Stimulated activated CD4-positive, alpha-beta T cell treated with anti-CD3 and anti-CD28 coated beads, Interleukin-15, amount 100 ng/mL, for 1 hour (primary cell): ENCODE measurements at places on chromosomes 5 and 9.
A peak's percentile ranks its signal among the peaks of the same experiment; 100 is the strongest.

- no peak for DNase-seq
Measured at GRCh38 chr5:80408484-80409366, 861 bp downstream of the ZFYVE16 start.

DNA sequence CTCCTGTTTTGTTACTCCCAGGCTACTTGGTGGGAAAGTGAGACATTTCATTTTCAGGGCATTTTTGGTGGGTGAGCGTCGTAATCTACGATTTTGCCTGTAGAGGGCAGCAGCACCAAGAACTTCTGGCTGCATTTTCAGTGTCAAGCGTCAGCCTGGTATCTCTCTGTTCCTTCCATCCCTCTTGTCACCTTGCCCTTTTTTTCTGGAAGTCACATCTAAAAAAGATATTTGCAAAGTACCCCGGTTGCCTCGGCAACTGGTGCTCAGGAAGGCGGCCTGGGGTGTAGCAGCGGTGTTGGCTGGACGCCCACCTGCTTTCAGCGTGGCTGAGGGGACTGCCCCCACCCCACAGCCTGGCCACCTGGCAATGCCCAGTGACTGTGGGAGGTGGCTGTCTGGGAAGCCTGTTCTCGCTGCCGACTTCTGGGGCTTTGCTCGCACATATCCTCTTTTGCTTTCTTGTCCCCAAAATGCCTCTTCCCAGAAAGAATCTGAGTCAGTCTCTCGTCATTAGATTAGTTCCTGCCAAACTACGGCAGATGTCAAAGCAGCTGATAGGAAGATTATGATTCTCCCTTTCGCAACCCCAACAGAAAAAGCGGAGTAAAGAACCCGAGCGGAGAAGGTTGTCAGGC lies 84.5 kb downstream of the ACER2 start:
- DNase-seq, result peak; percentile 10

DNA sequence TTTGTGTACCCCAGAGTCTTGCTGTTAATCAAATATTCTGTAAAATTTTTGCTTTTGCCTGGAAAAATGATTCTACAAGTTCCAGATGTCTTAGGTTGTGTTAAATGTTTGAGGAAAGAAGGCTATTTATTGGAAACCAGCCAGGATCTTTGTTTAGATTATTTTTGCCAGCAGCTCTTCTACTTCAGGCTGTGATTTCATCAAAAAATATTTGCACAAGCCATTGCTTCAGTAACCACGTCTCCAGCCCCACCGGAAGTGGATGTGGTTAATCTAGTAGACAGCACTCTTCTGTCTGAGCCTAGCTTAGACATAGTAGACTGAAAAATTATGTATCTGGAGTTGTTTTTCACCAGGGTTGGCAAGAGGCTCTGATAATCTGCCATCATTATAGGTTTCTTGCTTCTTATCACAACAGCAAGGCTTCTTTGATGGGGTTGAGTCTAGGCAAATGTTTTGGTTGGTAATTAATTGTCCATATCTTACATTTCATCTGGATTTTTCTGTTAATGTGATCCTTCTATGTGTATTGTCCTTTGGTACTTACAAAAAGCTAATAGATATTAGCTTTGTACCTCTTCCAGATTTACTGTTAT lies 17.1 kb downstream of the KCTD16 start:
- peak; percentile 52 for DNase-seq

DNA sequence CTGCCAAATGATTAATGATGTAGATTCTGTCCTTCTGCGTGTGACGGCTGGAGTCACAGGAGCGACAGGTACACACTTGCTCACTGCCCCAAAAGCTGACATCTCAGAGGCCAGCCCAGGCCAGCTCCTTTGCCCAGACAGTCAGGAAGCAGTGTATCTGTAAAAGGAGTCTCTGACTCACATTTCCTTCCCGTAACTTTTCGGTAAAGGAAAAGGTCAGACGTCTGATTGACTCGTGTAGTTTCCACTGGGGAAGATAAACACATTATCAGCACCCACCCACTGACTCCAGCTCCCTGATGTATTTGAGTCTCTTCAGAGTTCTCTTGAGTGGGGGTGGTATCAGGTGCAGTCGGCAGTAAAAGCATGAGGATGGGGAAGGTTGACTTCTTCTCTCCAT lies 64.4 kb upstream of the WWC1 start:
- DNase-seq, result no peak

GRCh38 chr5:35822511-35822910 lies 34.2 kb upstream of the IL7R start:
- DNase-seq, result no peak

DNA sequence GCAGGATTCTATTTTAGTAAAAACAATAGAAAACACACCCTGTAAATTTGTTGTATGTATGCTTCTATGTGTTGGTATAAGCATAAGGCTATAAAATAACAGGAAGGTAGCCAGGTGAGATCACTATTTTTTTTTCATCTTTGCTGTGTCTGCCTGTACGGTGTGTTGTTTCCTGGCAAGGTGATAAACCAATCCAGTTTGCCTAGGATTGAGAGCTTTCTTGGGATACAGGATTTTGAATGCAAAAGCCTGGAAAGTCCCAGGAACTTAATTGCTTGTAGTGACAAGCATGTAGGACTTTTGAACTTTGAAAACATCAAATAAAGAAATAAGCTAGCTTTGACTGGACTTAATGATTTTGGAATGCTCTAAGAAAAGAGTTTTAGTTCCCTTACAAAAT lies 83.3 kb upstream of the RORB start:
- DNase-seq, result no peak

- no peak for DNase-seq
Measured at GRCh38 chr9:136725612-136726011, 13.2 kb downstream of the DIPK1B start.

DNA sequence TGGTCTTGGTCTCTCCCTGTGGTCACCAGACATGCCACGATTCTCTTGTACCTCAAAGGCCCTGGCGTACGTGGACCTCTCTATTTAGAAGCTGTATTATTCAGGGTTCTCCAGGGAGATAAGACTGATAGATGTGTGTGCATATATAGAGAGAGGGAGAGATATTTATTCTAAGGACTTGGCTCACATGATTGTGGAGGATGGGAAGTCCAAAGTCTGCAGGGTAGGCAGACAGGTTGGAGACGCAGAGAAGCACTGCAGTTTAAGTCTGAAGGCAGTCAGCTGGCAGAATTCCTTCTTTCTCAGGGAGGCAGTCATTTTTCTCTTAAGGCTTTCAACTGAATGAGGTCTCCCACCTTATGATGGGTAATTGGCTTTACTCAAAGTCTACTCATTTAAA lies 16.3 kb downstream of the C9orf57 start:
- DNase-seq, result no peak

DNA sequence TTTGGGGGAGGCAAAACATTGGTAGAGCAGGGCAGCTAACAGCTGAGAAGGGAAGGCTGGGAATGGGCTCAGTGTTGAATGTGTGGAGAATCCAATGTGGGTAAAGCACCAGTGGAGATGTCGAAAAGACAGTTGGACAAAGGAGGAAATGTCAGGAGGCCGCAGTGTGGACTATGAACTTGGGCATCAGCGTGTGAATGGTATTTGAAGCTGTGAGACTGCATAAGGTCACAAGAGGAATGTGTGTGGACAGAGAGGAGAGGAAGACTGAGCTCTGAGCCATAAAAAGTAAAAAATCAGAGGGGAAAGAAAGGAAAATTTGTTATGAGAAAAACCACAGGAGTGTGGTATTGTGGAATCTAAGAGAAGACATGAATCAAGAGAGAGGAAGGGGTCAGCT lies 99.4 kb upstream of the ADAMTS16 start:
- DNase-seq, result no peak

DNA sequence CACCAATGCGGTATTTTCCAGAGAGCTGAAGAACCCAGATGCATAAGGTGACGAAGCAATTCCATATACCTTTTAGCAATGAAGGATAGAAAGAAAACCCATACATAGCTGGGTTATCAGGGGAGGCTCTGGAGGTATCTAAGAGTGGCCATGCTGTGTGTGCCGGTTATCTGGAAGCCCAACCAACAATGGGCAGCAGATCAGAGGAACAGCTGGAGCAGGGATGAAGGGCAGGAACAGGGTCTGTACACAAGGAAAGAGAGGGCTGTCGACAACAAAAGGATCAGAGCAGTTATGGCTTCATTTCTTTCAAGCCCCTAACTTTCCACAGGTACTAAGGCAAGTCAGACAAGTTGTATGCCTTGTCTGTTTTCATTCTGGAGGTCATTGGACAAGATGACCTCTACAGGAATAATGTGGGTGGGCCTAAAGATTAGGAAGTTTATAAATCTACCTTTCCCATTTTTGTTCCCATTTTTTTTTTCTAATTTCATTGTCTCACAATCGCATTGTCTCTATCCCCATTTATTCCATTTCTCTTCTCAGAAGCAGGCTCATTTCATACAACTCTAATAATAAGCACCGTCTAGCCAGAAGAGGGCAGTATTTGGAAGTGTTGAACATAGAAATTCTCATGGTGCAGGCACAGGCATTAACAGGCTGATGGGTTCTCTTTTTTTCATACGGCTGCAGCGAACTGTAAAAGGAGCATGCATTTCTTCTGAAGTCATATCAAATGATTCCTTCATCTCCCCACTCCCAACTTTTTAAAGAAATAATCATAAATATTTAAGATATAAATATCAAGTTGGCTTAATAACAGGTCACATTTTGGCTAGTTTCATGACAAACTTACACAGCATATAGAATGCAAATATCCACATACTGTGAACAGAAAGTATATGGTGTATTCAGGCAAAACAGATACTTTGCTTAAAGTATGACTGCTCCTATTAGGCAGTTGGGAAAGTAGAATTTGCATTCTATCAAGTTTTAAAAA lies 63.5 kb downstream of the ZNF474 start:
- DNase-seq, result no peak

- DNase-seq, result no peak
Measured at GRCh38 chr5:79020861-79021561, 35.9 kb upstream of the ARSB start.

DNA sequence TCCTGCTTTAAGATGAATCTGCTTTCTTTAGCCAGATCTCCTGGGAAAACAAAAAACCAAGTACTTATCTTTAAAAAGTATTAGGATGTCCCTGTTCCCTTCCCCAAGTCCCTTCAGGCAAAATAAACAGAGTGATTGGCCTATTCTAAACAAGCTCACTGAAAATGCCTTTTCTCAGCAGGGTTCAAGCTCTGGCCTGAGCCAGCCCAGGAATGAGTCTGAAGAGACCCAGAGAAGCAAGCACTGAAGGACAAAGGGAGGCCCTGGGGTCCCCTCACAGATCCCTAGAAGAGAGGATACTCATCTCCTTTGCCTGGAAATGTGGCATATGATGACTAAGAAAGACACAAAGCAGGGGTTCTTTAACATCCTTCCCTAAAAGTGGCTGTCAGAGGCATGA lies 66.8 kb upstream of the MAP1B start:
- DNase-seq, result no peak

- no peak for DNase-seq
Measured at GRCh38 chr5:37043693-37044092, 167.1 kb downstream of the NIPBL start.

- DNase-seq, result no peak
Measured at GRCh38 chr9:114696814-114697544, 15.0 kb upstream of the TEX48 start.

GRCh38 chr5:18333841-18334240 lies 699.6 kb downstream of the TAF11L14 start:
- DNase-seq, result no peak

- no peak for DNase-seq
Measured at GRCh38 chr9:7963026-7963425, 163.4 kb upstream of the DMAC1 start.

- no peak for DNase-seq
Measured at GRCh38 chr5:60352992-60353599, 346.9 kb downstream of the DEPDC1B start.

DNA sequence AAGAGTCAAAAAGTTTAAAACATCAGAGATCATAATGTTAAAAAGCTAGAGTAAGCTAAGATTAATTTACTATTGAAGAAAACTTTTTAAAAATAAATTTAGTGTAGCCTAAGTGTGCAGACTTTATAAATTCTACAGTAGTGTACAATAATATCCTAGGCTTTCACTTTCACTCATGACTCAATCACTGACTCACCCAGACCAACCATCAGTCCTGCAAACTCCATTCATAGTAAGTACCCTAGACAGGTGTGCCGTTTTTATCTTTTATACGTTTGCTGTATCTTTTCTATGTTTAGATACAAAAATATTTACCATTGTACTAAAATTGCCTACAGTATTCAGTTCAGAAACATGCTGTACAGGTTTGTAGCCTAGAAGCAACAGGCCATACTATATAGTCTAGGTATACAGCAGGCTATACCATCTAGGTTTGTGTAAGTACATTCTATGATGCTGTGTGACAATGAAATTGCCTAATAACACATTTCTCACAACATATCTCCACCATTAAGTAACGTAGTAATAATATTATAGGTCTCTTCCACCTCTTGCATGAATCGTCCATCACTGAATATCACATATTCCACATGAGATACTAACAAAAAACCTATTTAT lies 59.2 kb downstream of the MEGF9 start:
- no peak for DNase-seq
